Neural crest cell (in vitro differentiated cells): ENCODE measurements at places on chromosomes 1 and 21.

- no peak for DNase-seq
Observed at GRCh38 chr1:181219938-181220337, 131.4 kb downstream of the IER5 start.

- DNase-seq, result no peak
Observed at GRCh38 chr1:160874935-160875334, 10.0 kb downstream of the ITLN1 start.

DNA sequence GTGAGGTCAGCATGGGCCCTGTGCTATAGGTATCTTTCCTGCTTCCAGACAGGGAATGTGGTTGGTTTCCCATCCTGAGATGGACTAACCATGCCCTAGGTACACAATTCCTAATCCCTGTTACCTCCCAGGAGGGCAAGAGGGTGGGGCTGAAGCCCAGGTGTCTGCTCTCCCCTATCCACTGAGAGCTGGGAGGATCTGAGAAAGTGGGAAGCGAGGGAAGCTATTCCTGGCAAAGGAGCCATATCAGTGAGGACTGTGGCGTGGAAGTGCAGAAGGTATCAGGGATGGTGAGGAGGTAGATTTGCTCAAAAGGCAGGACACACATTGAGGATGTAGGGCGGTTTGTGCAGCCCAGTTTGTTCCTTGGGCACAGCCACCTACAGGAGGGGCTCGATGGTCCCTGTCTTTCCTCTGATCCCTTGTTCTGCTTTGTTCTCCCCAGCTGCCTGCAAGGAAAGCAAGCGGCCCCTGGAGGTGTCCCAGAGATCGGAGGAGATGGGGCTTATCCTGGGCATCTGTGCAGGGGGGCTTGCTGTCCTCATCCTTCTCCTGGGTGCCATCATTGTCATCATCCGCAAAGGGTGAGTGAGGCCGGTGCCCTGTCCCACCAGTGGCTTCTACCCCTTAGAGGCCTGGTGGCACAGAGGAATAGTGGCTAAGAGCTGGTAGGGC is 48.1 kb downstream of the PTPRU start:
- DNase-seq, result no peak

DNA sequence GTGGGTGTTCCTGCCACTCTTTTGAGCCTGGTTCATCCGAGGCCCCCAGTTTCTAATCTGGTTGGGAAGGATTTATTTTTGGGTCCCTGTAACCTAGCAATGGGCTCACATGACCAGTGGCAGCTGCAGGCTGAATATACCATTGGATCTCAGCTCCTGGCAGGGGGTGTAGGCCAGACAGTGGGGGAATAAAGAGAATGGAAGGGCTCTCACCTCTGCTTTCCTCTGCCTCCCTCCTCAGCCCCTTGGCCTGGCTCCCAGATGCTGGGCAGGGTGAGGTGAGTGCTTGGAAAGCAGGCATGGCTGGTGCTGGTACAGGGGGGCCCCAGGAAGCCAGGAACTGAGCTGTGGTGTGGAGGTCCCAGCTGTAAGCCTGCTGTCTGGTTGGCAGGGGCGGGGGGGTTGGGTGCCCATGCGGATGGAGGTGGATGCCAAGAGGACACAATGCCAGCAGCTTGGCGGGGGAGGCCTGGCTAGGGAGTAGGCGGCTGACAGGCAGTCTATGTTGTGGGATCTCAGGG is 3.6 kb upstream of the GPR61 start:
- DNase-seq, result no peak

DNA sequence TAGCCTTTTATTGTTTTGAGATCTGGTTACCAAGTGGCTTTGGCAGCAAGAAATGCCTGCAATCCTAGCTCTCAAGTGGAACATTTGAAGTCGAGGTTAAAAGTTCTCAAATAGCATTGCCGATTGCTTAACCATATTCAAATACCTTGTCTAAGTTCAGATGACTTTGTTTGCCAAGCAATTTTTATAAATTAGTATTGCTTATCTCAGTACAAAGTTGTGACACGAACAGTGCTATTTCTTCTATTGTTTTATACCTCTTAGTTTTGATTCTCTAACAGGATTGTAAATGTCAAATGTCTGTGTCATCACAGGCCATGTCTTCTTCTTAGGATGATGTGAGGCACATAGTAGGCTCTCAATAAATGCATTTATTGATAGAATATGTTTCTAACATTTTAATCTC is 633.3 kb downstream of the PTPRC start:
- no peak for DNase-seq

GRCh38 chr1:4585216-4585615 is 69.2 kb upstream of the AJAP1 start:
- peak; percentile 58 for DNase-seq

- DNase-seq, result no peak
Observed at GRCh38 chr1:56948403-56949023, 17.3 kb downstream of the C8B start.

- DNase-seq, result no peak
Observed at GRCh38 chr1:24742090-24742938, 2.9 kb upstream of the CLIC4 start.

DNA sequence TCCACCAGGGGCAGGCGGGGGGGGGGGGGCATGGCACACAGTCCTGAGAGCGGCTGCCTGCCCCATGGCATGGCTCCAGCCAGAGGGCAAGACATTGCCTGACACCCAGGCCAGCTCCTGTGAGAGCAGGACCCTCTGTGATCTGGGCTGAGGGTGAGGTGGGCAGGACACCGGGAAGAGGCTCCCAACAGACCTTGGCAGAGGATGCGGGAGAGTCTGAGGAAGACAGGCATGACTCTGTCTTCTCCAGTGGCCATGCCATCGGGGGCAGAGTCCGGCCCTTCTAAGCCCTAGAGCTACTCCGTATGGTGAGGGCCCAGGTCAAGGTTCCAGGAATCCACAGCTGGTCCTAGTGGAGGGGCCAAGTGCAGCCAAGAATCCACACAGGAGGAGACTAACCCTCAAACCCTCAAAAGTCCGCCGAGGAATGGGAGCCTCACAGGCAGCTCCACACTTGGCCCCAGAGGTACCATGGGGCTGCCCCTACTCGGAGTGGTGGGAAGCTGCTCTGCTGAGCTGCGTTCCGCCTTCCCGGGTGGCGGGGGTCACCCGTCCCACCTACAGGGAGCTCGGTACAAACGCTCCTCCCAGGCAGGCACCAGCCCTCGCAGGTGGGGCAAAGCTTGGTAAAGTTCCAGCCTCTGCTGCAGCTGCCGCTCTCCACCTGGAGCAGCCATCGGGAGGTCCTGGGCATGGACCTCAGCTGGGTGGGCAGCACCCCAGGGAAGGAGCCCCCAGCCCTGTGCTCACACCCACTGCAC is 6.5 kb downstream of the ACTRT2 start:
- no peak for DNase-seq

DNA sequence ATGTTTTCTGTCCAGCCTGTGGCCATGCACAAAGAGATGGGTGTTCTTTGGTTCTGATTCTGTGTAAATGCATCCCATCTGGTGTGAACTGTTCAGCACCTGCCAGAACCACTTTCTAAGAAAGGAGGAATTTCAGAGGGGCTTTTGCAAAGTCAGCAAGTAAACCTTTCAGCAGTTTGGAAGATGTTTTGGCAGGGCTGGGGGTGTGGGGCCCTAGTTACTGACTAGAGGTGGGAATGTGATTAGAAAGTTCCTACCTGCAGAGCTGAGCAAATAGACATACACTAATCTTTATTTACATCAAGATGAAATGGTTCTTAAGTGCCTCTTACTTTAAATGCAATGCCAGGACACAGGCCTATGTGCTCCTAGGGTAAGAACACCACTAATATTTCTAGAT is 378.1 kb upstream of the USP24 start:
- DNase-seq, result no peak

DNA sequence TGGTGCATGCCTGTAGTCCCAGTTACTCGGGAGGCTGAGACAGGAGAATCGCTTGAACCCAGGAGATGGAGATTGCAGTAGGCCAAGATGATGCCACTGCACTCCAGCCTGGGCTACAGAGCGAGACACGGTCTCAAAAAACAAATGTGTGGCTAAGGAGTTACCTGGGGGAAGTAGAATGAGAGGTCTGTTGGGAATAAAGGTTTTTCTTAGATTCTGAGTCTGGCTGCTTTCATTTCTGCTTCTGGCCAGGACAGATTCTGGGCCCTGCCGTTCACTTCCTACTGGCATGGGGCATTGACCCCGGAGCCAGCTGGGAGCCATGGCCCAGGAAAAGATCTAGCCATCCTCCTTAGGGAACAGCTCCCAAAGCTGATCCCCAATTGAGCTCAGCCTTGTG is 420 bp upstream of the DCDC2B start:
- no peak for DNase-seq

GRCh38 chr1:111754984-111755330 is 744 bp upstream of the DDX20 start:
- DNase-seq, result peak; percentile 40

- DNase-seq, result no peak
Observed at GRCh38 chr1:81878538-81878937, 77.8 kb downstream of the ADGRL2 start.

GRCh38 chr1:206880314-206880713 is 14.9 kb downstream of the IL20 start:
- DNase-seq, result no peak

DNA sequence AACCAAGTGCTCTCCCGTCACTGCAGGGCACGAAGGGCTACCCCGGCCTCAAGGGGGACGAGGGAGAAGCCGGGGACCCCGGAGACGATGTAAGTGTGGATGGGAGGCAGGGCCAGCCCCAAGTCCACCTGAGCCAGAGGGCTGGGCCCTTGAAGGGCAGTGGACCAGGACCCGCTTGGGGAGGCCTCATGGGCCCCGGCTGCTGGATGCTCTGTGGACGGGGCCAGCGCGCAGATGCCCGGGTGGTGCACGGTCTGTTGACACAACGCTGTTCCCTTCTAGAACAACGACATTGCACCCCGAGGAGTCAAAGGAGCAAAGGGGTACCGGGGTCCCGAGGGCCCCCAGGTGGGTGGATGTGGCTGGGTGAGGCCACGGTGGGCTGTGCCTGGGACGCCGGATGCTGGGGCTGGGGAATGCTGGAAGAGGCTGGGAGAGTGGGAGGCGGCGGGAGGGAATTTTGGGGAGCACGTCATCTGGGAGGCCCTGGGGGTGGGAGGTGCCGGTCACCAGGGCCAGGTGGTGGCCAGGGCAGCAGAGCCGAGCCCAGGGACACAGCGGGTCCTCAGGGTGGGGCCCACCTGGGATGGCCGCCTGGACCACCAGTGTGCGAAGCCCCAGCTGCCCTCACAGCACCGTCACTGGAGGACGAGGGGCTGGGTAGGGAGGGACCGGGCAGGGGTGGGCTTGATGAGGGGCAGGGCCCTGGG is 17.5 kb downstream of the COL6A1 start:
- no peak for DNase-seq

GRCh38 chr1:170241266-170241851 is 95.6 kb downstream of the NTMT2 start:
- no peak for DNase-seq

GRCh38 chr1:204282761-204283221 is 69.0 kb upstream of the GOLT1A start:
- no peak for DNase-seq

GRCh38 chr1:223708001-223708359 is 4.4 kb upstream of the CAPN2 start:
- DNase-seq, result no peak

- no peak for DNase-seq
Observed at GRCh38 chr21:16124378-16125138, 394.8 kb downstream of the USP25 start.

- no peak for DNase-seq
Observed at GRCh38 chr1:214466403-214467077, 84.9 kb downstream of the PTPN14 start.

GRCh38 chr1:206635978-206636345 is 626 bp downstream of the DYRK3 start:
- no peak for DNase-seq

DNA sequence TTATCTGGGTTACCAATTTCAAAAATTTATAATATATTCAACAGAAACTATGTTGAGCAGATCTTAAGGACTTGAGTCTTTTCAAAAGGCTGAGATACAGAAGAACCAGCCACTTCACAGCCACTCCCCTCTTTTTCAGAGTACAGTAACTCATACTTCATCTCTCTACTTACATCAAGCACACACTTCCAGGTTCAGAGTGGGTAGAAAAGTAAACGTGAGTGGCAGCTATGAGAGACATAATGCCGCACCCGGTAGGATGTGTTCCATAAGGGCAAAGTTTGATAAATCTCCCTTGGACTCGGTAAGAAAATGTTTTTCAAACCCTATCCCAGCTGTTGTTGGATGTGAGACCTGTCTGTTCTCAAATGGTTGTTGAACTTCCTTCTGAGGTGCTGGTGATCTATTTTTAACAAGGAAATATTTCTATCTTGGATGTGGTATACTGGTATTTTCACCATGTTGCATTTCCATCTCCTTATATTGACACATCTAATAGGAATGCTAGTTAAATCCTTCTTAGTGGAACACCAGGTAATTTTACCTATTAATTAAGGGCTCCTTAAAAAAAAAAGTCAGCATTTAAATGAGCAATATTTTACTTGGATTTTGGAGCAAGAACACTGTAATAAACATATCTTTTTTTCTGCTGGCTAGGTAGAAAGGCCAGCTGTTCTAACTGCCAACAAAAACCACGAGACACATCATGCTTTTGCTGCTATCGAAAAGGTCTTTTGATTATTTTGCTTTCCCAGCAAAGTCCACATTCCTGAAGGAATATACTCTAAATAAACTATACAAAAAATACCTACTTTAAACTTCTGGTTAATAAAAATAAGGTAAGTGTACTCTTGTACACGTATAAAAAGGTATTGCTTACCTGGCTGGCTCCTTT is 28.2 kb downstream of the CNN3 start:
- DNase-seq, result no peak

DNA sequence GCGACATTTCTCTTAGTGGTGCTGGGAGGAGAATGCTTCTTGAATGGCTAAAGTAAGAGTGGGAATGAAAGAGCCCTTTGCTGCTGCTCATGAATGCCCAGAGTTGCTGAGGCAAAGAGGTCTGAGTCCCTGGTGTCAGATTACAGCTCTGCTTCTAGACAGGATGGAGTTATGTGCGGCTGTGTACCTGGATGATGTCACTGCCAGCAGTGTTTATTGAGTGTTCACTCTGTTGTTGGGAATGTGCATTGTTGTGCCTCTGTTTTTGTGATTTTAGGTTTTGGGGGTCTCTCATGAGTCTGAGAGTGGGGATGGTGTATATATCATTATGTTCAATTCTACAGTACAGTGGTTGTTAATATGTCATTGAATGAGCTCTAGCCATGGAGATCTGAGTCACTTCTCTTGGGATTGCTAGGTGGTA is 2.7 kb downstream of the CDC14A start:
- DNase-seq, result no peak

DNA sequence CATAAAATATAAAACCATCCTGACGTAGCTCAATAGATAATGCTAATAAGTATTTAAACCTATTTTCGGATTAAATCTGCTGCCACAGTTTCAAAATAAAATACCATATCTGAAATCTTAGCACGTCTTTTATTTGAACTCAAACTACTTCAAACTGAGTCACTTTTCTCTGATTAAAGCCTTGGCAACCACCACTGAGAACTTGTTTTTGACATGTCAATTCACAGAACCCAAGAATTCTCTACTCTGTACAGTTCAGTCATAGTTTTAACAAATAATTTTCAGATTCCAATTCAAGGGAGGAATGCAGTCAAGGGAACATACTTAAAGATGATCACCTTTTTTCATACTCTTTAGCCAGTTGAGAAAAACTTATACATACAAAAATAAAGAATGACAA is 643.2 kb downstream of the KCNT2 start:
- DNase-seq, result no peak

- DNase-seq, result peak; percentile 66
Observed at GRCh38 chr21:33199516-33200217, 30.1 kb upstream of the IFNAR2 start.
